ENCODE measurements at places on chromosomes 4 and X. TPM values are rescaled to one million over a fixed set of nuclear protein-coding genes. Genes with fewer than 3 reads are reported as not detected.
A peak's percentile ranks its signal among the peaks of the same experiment; 100 is the strongest.

- peak; percentile 97 for DNase-seq
These were observed 148.5 kb downstream of the DHRSX start for GRCh38 chrX:2351999-2352995.

- DNase-seq: peak; percentile 40
These were observed 70.2 kb downstream of the GC start for GRCh38 chr4:71713611-71714203.

DNA sequence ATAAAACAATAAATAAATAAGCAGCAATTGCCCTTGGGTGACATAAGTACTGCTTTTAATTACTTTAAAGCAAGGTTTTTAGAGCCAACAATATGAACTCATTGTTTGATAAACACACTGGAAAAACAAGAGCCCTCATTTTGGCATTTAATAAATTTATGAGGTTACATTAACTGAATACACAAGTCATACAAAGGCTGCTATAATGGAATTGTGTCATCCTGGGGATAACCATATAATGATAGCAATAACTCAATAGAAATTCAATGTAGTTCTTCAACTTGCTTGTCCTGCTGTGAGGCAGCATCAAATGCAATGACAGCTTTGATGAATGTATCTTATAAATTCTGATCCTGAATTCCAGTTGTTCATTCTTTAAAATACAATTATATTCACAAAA, 1512.5 kb downstream of the STIM2 start:
- DNase-seq: no peak

DNA sequence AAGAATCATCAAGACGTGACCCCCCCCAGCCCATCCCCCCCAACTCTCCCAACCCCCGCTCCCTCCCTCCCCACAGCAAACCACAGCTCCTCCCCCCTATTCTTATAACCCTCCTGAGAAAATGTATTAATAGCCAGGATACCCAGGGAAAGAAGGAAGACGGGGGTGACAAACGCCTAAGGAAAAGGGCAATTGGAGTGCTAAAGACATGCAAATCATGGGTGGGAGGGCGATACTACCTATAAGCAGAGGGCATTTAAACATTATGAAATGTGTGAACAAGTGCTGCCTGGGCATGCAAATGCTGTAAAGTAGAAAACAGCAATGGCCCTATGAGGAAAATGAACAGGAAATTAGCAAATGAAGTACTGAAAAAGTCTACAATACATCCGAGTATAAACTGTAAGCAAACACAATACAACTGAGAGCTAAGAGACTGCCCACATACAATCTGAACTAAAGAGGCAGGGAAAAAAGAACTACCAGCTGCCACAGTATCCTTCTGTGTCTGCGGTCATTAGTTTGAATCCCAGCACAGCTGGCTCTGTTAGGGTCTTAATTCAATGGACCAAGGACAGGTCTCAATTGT, 2.4 kb downstream of the CXXC4 start:
- DNase-seq: no peak

GRCh38 chr4:17877661-17878060, 66.9 kb downstream of the NCAPG start:
- no peak for DNase-seq

DNA sequence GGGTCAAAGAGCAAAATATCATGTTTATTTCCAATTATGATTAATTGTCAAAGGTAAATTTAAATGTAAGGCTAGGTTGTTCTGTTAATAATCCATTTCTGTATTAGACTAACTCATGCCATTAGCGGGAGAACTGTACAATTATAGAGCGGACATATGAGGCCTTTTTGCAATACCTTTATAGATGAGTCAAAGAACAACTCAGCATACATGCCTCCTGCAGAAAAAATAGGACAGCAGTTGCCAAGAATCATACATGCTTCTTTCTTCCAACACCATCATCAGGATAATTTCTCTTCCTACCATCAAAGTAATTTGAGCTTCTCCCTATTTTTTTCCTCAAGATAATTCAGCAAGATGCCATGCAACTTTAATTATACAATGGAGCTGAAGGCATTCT, 917.8 kb downstream of the ADGRL3 start:
- DNase-seq: no peak

DNA sequence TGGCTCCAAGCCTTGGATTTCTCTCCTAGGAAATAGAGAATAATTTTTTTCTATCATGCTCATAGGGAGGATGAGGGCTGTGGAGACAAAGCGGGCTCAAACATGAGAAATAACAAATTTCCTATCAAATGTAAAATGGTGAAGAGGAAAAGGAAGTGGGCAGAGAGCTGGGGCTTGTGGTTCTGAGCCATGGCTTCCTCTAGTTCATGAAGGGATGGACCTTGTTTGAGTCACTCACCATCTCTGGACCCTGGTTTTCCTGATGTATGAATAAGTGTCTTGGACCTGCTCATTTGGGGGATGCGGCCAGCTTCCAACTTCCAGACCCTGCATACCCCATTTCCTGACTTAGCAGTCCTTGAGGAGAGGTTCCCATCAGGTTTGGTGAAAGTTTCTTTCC, 63.0 kb downstream of the MSX1 start:
- DNase-seq: no peak

GRCh38 chr4:168021666-168022065, 70.7 kb upstream of the ANXA10 start:
- DNase-seq: peak; percentile 26

DNA sequence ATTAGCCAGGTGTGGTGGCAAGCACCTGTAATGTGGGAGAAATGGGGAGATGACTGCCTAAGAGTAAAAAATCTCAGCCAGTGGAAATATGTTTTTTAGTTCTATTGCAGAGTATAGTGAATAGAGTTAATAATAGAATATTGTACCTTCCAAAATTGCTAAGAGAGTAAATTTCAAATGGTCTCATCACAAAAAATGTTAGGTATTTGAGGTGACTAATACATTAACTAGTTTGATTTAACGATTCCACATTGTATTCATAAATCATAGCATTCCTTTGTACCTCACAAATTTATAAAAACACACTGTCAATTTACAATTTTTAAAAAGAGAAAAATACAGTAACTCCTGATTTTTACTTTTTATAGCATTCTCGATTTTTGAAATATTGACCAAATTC, 681.5 kb upstream of the EPHA5 start:
- DNase-seq: peak; percentile 33

DNA sequence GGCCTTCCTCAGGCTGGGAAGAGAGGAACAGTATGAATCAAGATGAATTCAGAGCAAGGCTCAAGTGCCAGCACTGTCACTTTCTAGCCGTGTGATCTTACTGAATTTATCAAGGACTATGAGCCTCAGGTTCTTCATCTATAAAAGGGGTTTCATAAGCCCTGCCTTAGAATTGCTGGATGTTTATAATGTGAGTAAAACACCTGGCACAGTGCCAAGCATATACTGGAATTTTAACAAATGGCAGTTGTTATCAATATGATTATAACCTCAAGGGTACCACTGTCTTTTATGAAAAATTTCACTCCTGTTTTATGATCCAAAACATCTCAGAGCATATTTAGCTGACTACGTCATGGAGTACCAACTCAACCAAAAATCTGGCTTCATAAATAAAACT, 4.0 kb downstream of the MAGEC2 start:
- no peak for DNase-seq

DNA sequence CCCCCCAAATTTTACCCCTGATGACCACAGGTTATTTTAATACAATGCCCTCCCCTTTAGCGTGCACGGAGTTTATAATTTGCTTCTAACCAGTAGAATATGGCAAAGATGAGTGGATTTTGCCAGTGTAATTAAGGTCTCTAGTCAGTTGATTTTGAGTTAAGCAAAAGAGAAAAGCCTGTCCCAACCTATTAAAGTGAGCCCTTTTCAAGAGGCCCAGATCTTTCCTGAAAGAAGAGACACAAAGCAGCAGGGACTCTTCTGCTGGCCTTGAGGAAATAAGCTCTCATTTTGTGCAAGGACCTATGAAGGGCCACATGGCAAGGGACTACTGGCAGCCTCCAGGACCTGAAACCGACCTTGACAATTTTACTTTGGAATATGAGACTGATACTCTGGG, 61.9 kb upstream of the GABRG1 start:
- DNase-seq: no peak

DNA sequence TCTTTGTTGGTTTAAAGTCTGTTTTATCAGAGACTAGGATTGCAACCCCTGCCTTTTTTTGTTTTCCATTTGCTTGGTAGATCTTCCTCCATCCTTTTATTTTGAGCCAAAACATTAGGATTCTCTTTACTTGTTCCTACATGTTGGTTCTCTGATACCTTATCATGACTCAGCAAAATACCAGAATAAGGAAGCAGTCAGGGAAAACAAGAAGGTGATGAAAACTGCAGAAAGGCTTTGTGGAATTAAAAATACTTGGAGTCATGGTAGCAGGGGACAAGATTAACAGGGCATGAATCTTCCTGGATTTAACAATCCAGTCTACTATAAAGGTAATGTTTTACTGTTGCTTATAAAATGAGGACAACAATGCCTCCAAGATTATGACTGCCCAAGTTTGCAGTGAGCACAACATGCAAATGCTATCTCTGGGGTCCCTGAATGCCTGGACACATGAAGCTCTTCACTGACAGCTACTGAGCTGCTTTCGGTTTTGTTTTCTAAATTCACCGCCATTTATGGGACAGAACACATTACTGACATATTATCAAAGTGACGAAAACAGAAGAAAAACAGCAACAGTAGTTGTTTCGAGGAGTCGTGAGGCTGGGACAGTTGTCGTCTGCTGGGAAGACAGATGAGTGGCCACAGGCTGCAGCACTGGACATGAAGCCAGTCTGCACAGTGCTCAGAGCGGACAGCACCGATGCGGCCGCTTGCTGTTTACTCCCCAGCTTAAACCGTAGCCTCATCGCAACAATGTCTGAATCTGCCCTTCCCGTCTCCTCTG, 174.5 kb upstream of the DKK2 start:
- no peak for DNase-seq

- DNase-seq: no peak
These were observed 17.5 kb downstream of the MAGEA9B start for GRCh38 chrX:149569770-149570169.

- DNase-seq: peak; percentile 92
These were observed 123.4 kb downstream of the SPCS3 start for GRCh38 chr4:176443117-176443516.

DNA sequence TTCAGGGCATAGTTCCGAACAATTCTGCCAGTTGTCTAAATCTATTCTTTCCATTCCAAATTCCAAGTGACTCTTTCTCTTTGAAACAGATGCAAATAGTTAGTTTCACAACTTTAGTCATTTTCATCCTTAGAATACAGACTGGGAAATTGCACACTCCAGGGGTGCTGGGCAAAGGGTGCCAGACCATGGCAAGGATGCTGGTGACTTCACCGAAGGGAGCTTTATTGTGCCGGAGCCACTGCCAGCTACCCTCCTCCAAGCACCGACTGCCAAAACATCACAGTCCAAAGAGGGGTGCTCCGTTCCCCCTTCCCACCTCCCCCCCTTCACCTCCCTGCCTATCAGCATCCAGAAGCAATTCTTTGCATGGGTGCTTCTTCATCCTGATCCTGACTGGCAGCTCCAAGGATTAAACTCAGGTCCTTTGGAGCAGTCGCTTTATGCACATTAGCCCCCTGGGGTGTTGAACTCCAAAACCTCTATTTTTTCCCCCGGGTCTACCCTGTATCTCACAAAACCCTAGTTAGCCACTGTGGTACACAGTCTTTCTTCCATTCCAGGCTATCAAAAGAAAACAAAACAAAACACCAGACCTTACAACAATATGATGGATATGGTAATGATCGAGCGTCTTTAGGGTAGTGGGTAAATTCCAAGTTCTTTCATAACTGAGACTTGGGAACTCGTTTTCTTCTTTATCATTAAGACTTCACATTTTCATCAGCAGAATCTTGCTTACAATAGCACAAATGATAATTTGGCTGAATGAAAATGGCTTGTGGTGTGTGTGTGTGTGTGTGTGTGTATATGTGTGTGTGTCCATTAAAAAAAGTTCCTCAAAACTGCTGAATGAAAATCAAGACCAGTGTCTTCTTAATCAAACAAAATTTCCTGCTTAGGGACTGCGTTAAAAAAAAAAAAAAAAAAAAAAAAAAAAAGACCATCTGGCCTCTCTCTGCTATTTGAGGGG, 28.7 kb downstream of the MID1 start:
- no peak for DNase-seq

GRCh38 chrX:153870791-153871360, 15.1 kb downstream of the L1CAM start:
- no peak for DNase-seq

DNA sequence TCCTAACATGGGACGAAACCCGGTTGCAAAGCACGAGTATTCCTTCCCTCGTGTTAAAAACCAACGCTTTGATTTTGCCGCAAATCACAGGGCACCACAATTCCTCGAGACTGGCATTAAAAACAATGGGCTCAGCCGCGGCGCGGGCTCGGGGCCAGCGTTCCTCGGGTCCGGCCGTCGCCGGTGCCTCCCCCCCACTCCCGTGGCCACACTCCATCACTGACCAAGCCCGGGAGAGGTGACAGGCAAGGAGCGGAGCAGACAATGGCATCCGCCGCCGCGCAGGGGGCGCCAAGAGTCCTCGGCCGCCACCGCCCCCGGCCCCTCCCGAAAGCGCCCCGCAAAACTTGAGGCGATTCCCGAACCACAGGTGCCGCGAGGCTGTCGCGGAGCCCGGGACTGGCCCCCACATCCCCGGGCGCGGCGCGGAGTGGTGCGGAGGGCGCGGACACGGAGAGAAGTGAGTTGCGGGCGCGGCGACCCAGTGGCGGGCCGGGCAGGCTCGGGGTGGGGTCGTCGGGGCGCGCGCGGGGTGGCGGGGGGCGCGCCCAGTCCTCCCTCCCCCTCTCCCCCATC, 445 bp downstream of the AP1S2 start:
- peak; percentile 61 for DNase-seq

DNA sequence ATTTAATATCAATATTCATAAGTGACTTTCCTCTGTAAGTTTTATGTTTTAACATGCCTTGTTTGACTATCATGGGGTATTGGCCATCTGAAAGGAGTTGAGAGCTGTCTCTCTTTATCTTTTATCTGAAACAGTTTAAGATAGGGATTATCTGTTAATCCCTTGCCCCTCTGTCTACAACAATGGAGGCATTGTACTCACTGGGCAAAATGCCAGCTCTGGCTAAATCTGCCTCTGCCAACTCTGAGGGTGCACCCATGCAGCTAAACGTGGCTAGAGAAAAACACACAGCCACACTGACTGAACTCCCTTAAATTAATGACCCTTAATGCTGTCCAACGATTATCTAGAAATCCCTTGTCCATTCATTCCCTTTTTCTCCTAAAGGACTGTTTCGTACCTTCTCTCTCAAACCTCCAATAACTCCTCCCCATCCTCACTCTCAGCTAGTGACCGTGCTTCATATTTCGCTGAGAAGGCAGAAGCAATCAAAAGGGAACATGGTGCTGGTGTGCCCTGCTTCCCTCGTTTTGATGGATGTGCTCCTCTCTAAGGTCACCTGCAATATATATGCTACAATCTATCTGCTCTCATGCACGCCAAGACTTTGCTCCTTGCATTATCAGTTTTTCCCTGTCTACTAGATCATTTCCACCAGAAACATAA, 10.3 kb downstream of the PHKA2 start:
- peak; percentile 8 for DNase-seq

The TGIF2LX gene
- not detected for total RNA-seq

The NLGN4X gene
- 0.15 TPM for total RNA-seq

The ADH7 gene
- not detected for total RNA-seq

The LAP3 gene
- 291 TPM for total RNA-seq

The OTC gene
- not detected for total RNA-seq

Measured in M059J (cell line).